ENCODE measurements at places on chromosomes 7 and 10.
A peak's percentile ranks its signal among the peaks of the same experiment; 100 is the strongest.

- no peaks in the 10 kb centered on the region for H3K27me3 ChIP-seq
- no peak overlapping the region for H3K27ac ChIP-seq
- no peak overlapping the region for H3K4me3 ChIP-seq
- DNase-seq, result no peak
- peaks cover 5% of the 10 kb centered on the region for H3K4me1 ChIP-seq
Observed at GRCh38 chr7:134459981-134460380, 1.1 kb upstream of the AKR1B1 start.

- no peaks in the 10 kb centered on the region for H3K36me3 ChIP-seq
- H3K27me3 ChIP-seq, result no peaks in the 10 kb centered on the region
- no peak overlapping the region for H3K4me3 ChIP-seq
- DNase-seq, result no peak
Observed at GRCh38 chr10:26944261-26944882, 83.6 kb upstream of the ABI1 start.

DNA sequence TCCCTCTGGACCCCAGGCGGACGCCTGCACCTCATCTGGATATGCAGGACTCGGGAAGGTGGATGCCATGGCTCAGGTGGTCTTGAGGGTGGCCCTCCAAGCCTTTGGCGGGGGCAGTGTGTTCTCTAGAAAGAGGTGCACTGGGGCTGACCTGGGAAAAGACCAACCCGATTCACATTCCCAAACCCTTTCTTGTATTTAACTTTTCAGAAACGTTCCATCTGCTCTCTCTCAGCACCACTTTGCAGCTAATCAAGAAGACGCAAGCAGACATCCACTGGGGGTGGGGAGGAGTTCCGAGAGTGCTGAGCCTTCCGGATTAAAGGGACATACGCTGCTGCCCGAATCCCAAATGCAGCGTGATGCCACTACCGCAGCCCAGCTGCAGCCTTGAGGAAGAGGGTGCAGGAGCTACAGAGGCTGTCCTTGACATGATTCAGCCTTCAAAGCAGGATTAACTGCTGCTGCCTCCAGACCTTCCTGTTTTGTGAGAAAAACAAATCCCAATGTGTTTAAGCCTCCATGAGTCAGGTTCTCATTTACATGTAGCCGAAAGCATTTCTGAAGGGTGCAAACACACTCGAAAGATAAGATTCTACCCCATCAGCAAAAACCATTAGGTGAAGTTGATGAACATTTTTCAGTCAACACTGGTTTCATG is 39.9 kb downstream of the RBM17 start:
- peaks cover 12% of the 10 kb centered on the region for H3K4me1 ChIP-seq
- H3K36me3 ChIP-seq, result no peaks in the 10 kb centered on the region
- no peaks in the 10 kb centered on the region for H3K27me3 ChIP-seq
- peak; percentile 44 for DNase-seq
- H3K4me3 ChIP-seq, result no peak overlapping the region
- H3K27ac ChIP-seq, result no peak overlapping the region

DNA sequence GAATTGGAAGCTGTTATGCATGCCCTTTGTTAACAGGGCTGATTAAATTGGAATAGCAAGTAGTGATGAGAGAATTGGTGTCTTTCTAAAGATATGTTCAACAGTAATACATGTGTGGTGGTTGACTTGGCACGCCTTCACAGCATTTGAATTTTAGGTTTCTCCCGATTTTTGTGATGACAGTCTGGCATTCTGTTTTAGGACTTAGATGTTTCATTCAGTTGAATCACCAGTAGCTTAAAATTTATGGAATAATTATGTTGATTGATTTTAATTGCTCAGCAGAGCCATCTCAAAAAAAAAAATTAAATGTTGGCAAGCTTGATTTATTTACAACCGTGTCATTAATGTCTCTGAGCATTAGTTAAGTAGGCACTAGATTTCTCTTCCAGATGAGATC is 219.7 kb downstream of the CSTF2T start:
- DNase-seq, result no peak
- H3K4me1 ChIP-seq, result no peaks in the 10 kb centered on the region
- no peak overlapping the region for H3K27ac ChIP-seq

GRCh38 chr7:40742270-40742669 is 607.5 kb downstream of the SUGCT start:
- H3K4me3 ChIP-seq, result no peak overlapping the region
- no peaks in the 10 kb centered on the region for H3K36me3 ChIP-seq
- no peak for DNase-seq
- H3K27me3 ChIP-seq, result no peaks in the 10 kb centered on the region
- H3K4me1 ChIP-seq, result no peaks in the 10 kb centered on the region

GRCh38 chr10:88385601-88386203 is 197.4 kb downstream of the RNLS start:
- H3K4me3 ChIP-seq, result no peak overlapping the region
- H3K27me3 ChIP-seq, result no peaks in the 10 kb centered on the region
- H3K4me1 ChIP-seq, result peaks cover 17% of the 10 kb centered on the region
- no peak for DNase-seq
- H3K36me3 ChIP-seq, result no peaks in the 10 kb centered on the region
- H3K27ac ChIP-seq, result peak overlapping the region; percentile 21

DNA sequence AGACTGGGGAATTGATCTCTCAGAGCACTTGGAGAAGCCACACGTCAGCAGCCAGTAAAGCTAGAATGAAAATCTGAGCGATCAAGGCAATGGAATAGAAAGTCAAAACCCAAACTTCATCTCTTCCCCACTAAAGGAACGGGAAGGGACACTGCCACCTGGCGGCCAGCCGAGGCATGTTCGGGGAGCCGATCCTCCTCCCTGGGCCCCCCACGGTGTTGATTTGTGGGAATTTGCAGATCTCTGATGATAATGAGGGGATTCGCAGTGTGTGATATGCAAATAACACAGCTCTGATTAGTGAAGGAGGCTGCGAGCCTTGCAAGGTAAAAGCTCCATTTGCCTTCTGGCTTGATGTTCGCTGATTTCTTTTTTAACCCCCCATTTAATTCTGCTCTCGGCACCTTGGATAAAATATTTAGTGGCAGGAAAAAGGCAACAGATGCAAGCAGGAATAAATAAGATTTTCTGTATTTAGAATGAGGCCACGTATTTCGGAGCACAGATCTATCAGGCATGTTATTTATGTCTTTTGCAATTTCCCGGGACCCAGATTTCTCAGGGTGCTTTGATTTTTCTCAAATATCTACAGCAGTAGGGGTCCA is 258.6 kb downstream of the PAXIP1 start:
- H3K36me3 ChIP-seq, result no peaks in the 10 kb centered on the region
- no peak overlapping the region for H3K4me3 ChIP-seq
- peak; percentile 86 for DNase-seq
- H3K27ac ChIP-seq, result no peak overlapping the region
- no peaks in the 10 kb centered on the region for H3K4me1 ChIP-seq
- no peaks in the 10 kb centered on the region for H3K27me3 ChIP-seq

- no peak for DNase-seq
- no peaks in the 10 kb centered on the region for H3K27me3 ChIP-seq
- no peaks in the 10 kb centered on the region for H3K36me3 ChIP-seq
- H3K27ac ChIP-seq, result no peak overlapping the region
- H3K4me3 ChIP-seq, result no peak overlapping the region
Observed at GRCh38 chr10:70752571-70752970, 32.6 kb downstream of the TBATA start.

- H3K4me3 ChIP-seq, result no peak overlapping the region
- H3K4me1 ChIP-seq, result no peaks in the 10 kb centered on the region
- no peak overlapping the region for H3K27ac ChIP-seq
- H3K36me3 ChIP-seq, result no peaks in the 10 kb centered on the region
- H3K27me3 ChIP-seq, result no peaks in the 10 kb centered on the region
Observed at GRCh38 chr7:30690011-30690410, 7.8 kb upstream of the CRHR2 start.

Data from upper lobe of left lung (tissue), 6 donors.